Left lung (tissue), 14 donors: ENCODE measurements at places on chromosomes 16 and 17.

DNA sequence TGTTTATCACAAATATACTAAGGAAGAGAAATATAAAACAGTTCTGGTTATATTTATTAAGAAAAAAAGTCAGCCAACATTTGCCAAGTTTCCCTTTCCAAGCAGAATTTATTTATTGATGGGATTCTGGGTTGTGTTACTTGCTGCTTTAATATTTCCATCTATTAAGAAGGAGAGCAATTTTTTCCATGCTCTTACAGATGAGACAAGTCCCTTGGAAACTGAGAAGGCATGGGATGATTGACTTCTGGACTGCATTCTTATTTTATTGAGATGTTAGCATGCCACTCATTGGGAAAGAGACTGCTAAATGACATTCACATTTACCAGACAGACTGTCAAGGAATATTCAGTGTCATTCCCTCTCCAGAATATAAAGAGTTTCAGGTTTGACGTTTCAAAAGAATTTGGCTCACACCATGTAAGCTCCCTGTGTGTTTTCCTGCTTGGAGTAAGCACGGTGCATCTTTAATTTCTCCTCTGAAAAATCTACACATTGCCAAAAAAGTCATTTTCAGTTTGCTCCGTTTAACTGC is 1565.2 kb upstream of the GOT2 start:
- no peak overlapping the region for H3K4me3 ChIP-seq
- H3K27me3 ChIP-seq = no peaks in the 10 kb centered on the region
- no peak overlapping the region for H3K27ac ChIP-seq
- DNase-seq = no peak

DNA sequence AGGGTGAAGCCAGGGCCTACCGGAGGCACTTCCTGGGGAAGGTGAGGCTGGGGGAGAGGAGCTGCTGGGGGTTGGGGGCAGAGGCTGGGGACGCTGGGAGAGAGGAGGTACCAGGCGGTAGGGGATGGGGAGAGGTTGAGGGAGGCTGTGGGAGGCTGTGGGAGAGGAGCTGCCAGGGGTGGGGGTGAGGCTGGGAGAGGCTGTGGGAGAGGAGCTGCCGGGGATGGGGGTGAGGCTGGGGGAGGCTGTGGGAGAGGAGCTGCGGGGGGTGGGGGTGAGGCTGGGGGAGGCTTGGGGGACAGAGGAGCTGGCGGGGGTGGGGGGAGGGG is 99.4 kb downstream of the OR1D5 start:
- no peaks in the 10 kb centered on the region for H3K36me3 ChIP-seq
- H3K4me1 ChIP-seq = peaks cover 9% of the 10 kb centered on the region
- H3K27ac ChIP-seq = no peak overlapping the region
- H3K27me3 ChIP-seq = no peaks in the 10 kb centered on the region
- DNase-seq = no peak

GRCh38 chr17:37220607-37220953 is 155.2 kb upstream of the C17orf78 start:
- no peak overlapping the region for H3K4me3 ChIP-seq
- no peaks in the 10 kb centered on the region for H3K27me3 ChIP-seq
- no peaks in the 10 kb centered on the region for H3K36me3 ChIP-seq
- H3K27ac ChIP-seq = no peak overlapping the region
- H3K4me1 ChIP-seq = no peaks in the 10 kb centered on the region
- no peak for DNase-seq

GRCh38 chr16:80147026-80147655 is 393.7 kb upstream of the DYNLRB2 start:
- DNase-seq = no peak
- no peaks in the 10 kb centered on the region for H3K4me1 ChIP-seq
- H3K36me3 ChIP-seq = no peaks in the 10 kb centered on the region
- H3K4me3 ChIP-seq = no peak overlapping the region
- no peak overlapping the region for H3K27ac ChIP-seq
- no peaks in the 10 kb centered on the region for H3K27me3 ChIP-seq

DNA sequence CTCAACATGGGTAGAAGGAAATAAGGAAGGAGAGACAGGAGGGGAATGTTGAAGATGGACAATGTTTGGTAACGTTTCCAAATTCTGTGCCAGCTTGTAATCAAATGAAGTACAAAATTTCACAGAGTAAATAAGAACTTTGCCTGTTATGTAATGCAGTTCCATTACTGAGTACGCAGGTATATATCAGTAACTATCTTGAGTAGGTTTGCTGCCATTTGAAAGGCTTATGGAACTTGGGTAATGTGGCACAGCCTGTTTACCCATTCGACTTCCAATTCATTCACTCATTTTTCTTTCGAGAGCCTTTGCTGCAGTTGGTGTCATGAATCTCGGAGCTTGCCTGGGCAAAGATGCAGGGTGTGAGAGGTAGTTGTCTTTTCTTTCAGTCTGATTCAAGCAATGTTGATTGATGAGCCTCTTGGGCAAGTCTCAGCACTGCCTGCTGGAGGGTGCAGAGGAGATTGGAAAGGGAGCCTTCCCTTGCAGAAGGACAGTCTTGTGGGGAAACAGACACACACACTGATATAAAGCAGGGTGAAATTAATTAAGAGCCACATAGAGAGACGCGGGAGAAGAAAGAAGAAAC is 53.4 kb downstream of the ZNF18 start:
- no peaks in the 10 kb centered on the region for H3K27me3 ChIP-seq
- no peaks in the 10 kb centered on the region for H3K4me1 ChIP-seq
- H3K36me3 ChIP-seq = no peaks in the 10 kb centered on the region
- no peak for DNase-seq
- no peak overlapping the region for H3K27ac ChIP-seq

DNA sequence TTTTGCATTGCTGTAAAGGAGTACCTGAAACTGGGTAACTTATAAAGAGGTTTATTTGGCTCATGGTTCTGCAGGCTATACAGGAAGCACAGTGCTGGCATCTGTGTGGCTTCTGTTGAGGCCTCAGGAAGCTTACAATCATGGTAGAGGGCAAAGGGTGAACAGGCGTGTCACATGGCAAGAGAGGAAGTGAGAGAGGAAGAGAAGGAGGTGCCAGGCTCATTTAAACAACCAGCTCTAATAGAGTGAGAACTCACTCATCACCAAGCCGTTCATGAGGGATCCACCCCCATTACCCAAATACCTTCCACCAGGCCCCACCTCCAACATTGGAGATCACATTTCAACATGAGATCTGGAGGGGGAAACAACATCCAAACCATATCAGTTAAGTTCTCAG is 16.4 kb upstream of the CLEC19A start:
- peaks cover 7% of the 10 kb centered on the region for H3K36me3 ChIP-seq
- no peaks in the 10 kb centered on the region for H3K4me1 ChIP-seq
- no peak for DNase-seq
- H3K4me3 ChIP-seq = no peak overlapping the region

DNA sequence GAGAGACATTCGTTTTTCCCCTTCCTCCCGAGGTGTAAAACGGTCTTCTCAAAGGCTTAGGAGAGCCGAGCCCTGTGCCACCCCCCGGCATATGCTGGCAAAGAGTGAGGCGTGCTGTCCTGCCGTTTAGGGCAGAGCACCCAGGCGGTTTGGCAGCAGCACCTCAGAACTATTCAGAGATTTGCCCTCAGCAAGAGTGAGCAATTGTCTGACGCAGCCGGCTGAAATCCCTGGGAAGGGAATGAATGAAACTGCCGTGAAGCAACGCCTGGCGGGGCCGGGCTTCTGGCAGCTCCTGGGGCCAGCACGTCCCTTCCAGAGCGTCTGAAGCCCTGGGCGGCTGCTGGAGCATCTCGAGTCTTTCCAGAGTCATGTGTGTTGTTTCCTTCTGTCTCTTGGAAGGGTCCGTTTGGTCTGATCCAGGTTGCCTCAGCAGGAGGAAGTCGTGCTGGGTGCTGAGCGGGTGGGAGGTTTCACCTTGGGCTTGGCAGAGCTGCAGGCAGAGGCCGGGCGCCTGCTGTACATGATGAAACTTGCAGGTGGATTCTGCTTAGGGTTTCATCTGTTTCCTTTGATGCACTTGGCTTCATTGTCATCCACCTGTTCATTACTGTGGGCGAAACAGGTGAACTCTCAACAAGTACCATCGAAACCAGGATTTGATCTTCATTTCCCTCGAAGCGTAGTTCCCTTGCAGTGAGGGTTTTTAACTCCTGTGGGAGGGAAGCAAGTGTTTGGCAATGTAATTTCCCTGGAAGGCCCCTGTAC is 35.4 kb downstream of the TBCD start:
- H3K4me3 ChIP-seq = no peak overlapping the region
- H3K4me1 ChIP-seq = peaks cover 4% of the 10 kb centered on the region
- peaks cover 32% of the 10 kb centered on the region for H3K36me3 ChIP-seq
- H3K27me3 ChIP-seq = no peaks in the 10 kb centered on the region
- H3K27ac ChIP-seq = no peak overlapping the region
- DNase-seq = no peak

DNA sequence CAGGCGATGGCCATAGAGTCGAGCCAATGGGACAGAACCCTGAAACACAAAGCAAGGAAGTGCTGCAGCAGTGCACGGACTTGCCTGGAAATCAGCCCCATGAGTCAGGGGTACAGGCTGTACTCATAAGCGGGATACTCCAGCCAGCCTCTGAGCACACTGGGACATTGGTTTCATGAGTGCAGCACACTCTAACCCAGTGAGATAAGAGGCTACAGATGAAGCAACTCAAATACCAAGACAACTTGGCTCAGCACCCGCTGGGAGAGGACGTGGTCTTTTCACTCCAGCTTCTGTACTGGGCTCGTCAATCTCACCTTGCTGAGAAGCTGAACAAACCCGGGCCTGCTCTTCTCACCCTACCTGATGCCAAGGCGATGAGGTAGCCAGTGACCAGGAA is 98.2 kb downstream of the AXIN2 start:
- H3K4me3 ChIP-seq = no peak overlapping the region
- DNase-seq = peak; percentile 77

- no peak overlapping the region for H3K4me3 ChIP-seq
- H3K36me3 ChIP-seq = no peaks in the 10 kb centered on the region
- H3K4me1 ChIP-seq = no peaks in the 10 kb centered on the region
- H3K27ac ChIP-seq = no peak overlapping the region
These were observed 118.5 kb upstream of the CACNG5 start for GRCh38 chr17:66716236-66717026.

- peaks cover 30% of the 10 kb centered on the region for H3K36me3 ChIP-seq
- H3K4me1 ChIP-seq = peaks cover 7% of the 10 kb centered on the region
- no peak for DNase-seq
These were observed 62.6 kb upstream of the ERN1 start for GRCh38 chr17:64192589-64192988.

DNA sequence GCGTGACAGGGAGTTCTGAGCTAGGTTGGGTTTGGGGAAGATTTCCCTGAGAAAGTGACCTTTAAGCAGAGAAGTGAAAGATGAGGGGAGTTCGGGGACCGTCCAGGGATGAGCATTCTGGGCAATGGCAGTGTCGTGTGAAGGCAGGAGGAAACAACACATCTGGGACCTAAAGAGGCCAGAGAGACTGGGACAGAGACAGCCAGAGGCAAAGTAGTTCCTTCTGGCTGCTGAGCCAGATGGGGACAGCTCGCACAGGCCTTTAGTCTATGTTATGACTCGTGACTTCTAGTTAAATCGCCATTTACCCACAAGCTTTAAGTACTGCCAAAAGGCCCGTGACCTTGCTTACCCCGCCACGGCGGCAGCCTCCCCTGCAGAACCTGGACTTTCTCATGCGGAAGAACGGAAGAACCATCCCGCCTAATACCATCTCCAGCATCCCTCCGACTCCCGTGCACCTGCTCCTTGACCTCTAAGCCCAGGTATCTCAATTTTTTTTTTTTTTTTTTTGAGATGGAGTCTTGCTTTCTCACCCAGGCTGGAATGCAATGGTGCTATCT is 8.5 kb upstream of the MED11 start:
- H3K27ac ChIP-seq = no peak overlapping the region
- DNase-seq = no peak
- H3K27me3 ChIP-seq = no peaks in the 10 kb centered on the region

- H3K4me1 ChIP-seq = peaks cover 28% of the 10 kb centered on the region
- no peaks in the 10 kb centered on the region for H3K36me3 ChIP-seq
- peaks cover 51% of the 10 kb centered on the region for H3K27me3 ChIP-seq
- H3K27ac ChIP-seq = peak overlapping the region; percentile 66
- no peak for DNase-seq
These were observed 4.7 kb upstream of the GPRC5C start for GRCh38 chr17:74427048-74427762.

GRCh38 chr17:35645923-35646322 is 58.8 kb downstream of the AP2B1 start:
- DNase-seq = no peak
- no peak overlapping the region for H3K4me3 ChIP-seq
- no peaks in the 10 kb centered on the region for H3K27me3 ChIP-seq
- peaks cover 88% of the 10 kb centered on the region for H3K36me3 ChIP-seq
- H3K27ac ChIP-seq = no peak overlapping the region
- no peaks in the 10 kb centered on the region for H3K4me1 ChIP-seq

- H3K4me3 ChIP-seq = no peak overlapping the region
- H3K27ac ChIP-seq = no peak overlapping the region
- DNase-seq = no peak
- no peaks in the 10 kb centered on the region for H3K4me1 ChIP-seq
- H3K27me3 ChIP-seq = peaks cover 21% of the 10 kb centered on the region
These were observed 29.1 kb downstream of the CCDC182 start for GRCh38 chr17:57715981-57716380.

DNA sequence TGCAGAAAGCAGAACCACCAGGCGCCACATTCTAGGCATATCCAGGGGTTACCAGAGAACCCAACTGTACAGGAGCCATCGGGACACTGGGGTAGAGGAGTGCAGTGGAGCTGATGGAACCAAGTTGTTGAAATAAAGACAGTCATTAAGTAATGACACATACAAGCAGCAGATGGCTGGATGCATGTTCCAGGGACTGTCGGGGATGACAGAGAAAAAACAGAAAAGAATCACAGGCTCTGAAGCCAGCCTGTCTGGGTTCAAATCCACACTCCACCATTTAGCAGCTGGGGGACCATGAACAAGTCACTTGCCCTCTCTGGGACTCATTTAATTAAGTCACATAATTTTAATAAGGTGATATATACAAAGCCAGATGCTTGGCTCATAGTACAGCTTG is 117.1 kb downstream of the ZNF423 start:
- H3K4me1 ChIP-seq = no peaks in the 10 kb centered on the region
- no peaks in the 10 kb centered on the region for H3K36me3 ChIP-seq
- no peak overlapping the region for H3K27ac ChIP-seq
- H3K27me3 ChIP-seq = no peaks in the 10 kb centered on the region
- no peak overlapping the region for H3K4me3 ChIP-seq

- no peak for DNase-seq
- no peaks in the 10 kb centered on the region for H3K36me3 ChIP-seq
- no peaks in the 10 kb centered on the region for H3K4me1 ChIP-seq
- H3K27me3 ChIP-seq = no peaks in the 10 kb centered on the region
These were observed 26.9 kb downstream of the ZNRF1 start for GRCh38 chr16:75025761-75026160.

DNA sequence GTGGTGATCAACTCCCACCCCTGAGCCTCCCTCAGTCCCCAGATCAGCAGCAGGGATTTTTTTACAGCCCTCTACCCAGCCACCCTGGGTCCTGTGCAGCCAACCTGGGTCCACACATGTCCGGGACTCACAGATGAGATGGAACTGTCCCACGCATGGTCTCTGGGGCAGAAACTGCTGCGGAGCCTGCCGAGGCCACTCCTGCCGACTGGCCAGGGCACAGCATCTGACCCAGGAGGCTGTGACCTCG is 48.0 kb upstream of the ZCCHC14 start:
- H3K4me1 ChIP-seq = peaks cover 6% of the 10 kb centered on the region
- H3K4me3 ChIP-seq = no peak overlapping the region
- no peak for DNase-seq
- H3K27ac ChIP-seq = no peak overlapping the region
- H3K27me3 ChIP-seq = peaks cover 10% of the 10 kb centered on the region
- no peaks in the 10 kb centered on the region for H3K36me3 ChIP-seq

- peaks cover 27% of the 10 kb centered on the region for H3K27me3 ChIP-seq
- H3K36me3 ChIP-seq = no peaks in the 10 kb centered on the region
- no peak overlapping the region for H3K4me3 ChIP-seq
- DNase-seq = peak; percentile 73
- H3K27ac ChIP-seq = no peak overlapping the region
These were observed 13.7 kb downstream of the ALOX12B start for GRCh38 chr17:8073627-8074484.

- H3K36me3 ChIP-seq = no peaks in the 10 kb centered on the region
- H3K27ac ChIP-seq = no peak overlapping the region
- no peak for DNase-seq
These were observed 1.7 kb downstream of the ANKRD40CL start for GRCh38 chr17:50765454-50766221.
